Tongue (tissue), 3 donors: ENCODE measurements at places on chromosomes 1 and 21. TPM values are rescaled to one million over a fixed set of nuclear protein-coding genes. Genes with fewer than 3 reads are reported as not detected.

DNA sequence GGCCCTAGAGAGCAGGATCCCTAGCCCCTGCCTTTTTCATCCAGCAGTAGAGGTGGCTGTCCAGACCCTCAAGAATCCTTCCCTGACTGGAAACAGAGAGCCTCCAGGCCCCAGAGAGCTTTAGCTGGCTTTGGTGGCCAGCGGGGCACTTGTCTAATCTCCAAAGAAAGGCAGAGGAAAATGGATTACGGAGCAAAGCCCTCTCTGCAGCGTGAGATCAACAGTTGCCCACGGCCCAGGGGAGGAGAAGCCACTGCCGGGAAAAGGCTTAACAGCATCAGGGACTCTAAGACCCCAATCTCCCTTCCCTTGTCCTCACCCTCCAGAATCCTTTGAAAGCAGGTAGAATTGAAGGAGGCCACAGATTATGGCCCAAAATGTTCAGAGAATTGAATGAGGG lies 35.8 kb upstream of the GRIK3 start:
- DNase-seq, result no peak

DNA sequence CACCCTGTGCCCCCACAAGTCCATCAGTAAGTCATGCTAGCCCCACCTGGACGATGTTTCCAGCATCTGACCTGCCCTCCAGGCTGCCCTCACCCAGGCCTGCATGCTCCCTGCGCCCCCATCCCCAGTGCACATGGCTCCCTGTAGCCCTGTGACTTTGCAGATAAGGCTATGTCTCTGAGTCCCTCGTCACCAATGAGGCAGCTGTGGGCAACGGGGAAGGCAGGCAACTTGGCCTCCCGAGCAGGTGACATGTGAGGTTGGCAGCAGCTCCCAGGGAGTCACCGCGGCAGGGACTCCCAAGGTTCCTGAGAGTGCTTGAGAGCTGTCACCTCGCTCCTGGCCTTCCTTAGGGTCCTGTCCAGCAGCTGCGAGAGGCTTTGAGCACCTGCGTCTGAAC lies 32.4 kb upstream of the AGPAT3 start:
- no peak for DNase-seq

DNA sequence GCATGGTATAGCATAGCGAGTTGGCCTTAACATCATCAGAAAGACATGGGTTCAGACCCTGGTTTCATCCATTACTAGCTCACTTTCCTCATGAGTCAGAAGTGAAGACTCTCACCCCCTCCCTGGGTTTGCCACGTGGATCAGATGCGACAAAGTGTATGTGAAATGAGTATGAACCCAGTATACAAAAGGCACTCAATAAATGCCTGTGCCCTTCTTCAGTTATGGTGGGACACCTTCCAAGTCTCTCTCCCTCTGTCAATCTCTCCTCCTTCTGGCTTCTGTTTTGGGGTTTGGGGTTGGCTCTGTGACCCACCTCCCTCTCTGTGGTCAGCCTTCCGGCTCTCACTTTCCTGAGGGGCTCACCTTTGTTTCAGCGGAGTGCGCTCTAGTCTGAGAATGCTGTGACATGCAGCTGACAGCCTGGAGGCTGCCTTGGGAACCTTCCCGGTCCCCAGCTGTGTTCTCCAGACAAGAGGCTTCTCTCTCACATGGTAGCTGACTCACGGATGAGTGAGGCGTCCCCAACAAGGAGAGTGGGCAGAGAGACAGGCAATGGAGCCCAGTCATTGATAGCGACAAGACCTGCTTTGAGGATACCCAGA lies 155.0 kb upstream of the EDN2 start:
- DNase-seq, result peak; percentile 24

BMP8B gene
- 2.7 TPM for total RNA-seq

GRCh38 chr1:236341298-236341697 lies 52.8 kb upstream of the EDARADD start:
- no peak for DNase-seq

SMCP gene
- total RNA-seq, result not detected

DSCAM gene
- 0.41 TPM for total RNA-seq

MAGOH gene
- total RNA-seq, result 43.0 TPM

DNA sequence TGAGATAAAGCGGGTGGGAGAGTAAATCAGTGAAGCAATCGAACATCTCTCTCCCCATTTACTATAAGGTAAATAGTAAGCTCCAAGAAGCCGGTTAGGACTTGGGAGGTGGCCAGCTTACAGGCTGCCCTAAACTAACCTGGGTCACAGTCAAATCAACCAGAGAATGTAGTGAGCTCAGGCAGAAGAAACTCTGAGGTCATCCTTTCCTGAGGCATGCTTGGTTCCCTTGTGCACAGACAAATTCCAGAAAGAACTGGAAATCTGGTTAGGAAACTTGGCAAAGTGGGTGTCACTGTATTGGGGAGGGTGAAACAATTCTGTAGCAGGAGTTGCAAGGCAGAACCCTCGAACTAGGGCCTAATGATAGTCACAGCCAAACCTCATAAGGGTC lies 72.5 kb downstream of the NTMT2 start:
- no peak for DNase-seq

KCTD3 gene
- 67.5 TPM for total RNA-seq

GRCh38 chr1:153985941-153986761 lies at the start of gene RAB13:
Gene RAB13 (minus strand): TSS chr1:153986339. CDS start chr1:153986236, 103 bp downstream.
- DNase-seq, result peak; percentile 93

GRCh38 chr1:109060707-109061106 lies 15.1 kb downstream of the TAF13 start:
- DNase-seq, result no peak

DNA sequence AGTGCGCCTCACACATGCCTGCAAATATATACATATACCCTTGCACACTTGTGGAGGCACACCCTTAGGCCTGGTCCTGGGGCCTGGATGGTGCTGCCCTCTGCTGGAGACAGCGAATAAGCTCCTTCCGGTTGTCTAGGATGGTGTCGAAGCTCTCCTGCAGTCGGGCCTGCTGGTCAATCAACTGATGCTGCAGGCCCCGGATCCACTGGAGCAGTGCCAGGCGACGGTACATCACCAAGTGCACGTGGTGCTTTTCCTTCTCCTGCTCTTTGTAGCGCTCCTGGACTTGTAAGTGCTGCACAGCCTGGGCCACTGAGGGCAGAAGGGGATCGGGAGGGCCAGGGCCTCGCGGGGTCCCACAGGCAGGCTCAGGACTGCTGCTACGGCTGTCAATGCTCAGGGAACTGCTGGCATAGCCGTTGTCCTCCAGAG lies 3.1 kb downstream of the C1orf216 start:
- DNase-seq, result peak; percentile 84

- no peak for DNase-seq
These were observed 12.2 kb upstream of the RIPK4 start for GRCh38 chr21:41778930-41779600.

DNA sequence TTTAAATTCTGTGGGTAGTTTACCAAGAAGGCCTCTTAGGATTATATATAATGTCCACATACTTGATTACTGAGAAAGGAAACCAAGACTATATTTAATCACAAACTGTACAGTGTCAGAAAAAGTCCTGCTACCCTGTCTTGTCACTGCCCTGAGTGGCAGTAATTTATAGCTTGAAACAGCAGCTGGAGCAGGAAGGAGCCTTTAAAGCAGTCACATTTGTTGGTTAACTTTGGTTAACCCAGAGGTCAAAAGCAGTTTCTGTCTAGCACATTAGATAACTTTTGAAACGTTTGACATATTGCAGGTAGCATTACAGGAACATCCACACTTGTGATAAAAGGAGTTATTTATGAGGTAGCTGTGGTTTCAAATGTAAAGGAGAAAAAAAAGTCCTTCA lies 161.7 kb downstream of the ROR1 start:
- DNase-seq, result no peak

GRCh38 chr21:42142627-42143026 lies 71.5 kb downstream of the UMODL1 start:
- DNase-seq, result no peak

DNA sequence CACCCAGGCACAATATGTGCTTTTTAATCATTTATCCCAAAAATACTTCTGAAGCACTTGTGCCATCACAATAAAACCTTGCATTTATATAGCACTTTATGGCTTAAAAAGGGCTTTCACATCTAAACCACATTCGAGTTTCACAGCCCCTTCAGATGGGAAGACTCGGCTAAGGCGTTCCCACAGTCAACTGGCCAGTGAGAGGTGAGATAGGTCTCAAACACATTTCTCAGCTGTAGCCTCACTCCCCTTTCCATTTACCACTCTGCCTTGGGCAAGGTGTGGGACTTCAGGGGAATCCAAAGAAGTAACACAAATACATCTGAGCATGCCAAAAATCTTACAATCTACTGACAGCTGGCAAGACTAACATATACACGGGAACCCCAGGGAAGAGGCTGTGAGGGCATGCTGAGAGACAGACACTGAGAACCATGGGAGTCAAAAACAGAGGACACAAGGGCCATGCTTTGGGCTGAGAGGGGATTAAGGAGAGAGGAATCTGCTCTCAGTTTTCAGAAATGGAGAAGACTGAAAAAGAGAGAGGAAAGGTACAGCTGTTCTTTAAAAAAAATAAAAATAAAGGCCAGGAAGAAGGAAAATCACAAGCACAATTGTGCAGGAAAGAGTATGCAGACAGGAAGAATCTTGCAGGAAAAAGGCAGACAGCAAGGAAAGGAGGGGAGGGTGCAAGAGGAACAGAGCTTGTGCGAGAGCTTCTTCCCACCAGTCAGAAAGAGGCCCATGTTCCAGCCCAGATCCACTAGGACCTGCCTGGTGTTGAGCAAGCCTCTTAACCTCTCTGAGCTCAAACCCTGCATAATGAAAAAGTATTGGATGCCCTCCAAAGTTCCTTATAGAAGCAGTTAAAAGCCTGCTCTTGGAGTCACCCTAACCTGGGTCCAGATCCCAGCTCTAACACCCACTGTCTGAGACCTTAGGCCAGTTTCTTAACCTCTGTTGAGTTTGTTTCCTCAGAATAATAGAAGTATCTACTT lies 73.5 kb downstream of the JAK1 start:
- no peak for DNase-seq

- DNase-seq, result no peak
These were observed 233.9 kb downstream of the DISC1 start for GRCh38 chr1:231860221-231861088.

BEST4 gene
- total RNA-seq, result 0.21 TPM

DNA sequence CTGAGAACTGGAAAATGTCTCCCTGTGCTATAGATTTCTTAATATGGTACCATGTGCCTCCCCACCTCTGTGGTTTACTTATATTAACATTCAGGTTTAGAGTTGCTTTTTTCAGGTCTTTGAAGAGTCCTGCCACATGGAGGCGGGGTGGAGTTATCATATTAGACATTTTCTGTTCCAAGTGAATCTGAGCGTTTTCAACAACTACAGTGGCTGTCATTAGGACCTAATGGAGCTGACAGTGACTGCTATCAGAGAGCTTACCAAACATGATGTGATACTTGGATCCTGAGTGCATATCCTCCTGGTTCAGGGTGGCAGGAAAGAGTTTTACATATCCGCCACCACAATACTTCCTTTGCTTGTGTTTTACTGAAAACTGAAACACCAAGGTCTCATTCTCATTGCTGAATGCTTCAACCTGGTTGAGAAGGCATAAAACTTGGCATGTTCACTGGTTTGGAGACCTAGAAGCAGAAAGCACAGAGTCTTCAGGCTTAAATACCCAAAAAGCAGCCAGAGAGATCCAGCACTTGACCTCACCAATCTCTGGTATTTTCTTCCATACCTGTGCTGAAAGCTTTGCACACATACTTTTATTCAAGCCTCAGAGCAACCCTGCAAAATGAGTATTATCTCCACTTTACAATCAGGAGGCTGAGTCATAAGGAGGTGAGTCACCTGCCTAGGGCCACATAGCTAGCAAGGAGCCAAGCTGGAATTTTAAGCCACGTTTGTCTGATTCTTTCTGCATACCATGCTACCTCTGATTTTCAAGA lies 47.4 kb upstream of the OSBPL9 start:
- peak; percentile 16 for DNase-seq

DNA sequence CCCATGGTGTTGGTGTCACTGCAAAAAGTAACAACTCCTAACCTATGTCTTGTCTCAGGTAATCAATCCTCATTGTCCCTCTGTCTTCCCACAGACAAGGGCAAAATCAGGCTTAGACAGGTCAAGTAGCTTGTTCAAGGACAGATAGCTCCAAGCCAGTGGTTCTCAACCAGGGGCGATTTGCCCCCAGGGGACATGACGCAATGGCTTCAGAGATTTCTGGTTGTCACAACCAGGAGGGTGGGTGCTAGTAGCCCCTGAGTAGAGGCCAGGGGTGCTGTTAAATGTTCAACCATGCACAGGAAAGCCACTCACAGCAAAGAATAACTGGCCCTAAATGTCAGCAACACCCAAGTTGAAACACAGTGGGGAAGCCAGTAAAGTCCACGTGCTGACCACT lies 178.9 kb downstream of the RUNX1 start:
- no peak for DNase-seq

GRCh38 chr21:45818904-45819285 lies 162.7 kb upstream of the COL6A1 start:
- DNase-seq, result peak; percentile 37

GRCh38 chr1:46393510-46393909 lies 607 bp upstream of the FAAH start:
- DNase-seq, result no peak

DNA sequence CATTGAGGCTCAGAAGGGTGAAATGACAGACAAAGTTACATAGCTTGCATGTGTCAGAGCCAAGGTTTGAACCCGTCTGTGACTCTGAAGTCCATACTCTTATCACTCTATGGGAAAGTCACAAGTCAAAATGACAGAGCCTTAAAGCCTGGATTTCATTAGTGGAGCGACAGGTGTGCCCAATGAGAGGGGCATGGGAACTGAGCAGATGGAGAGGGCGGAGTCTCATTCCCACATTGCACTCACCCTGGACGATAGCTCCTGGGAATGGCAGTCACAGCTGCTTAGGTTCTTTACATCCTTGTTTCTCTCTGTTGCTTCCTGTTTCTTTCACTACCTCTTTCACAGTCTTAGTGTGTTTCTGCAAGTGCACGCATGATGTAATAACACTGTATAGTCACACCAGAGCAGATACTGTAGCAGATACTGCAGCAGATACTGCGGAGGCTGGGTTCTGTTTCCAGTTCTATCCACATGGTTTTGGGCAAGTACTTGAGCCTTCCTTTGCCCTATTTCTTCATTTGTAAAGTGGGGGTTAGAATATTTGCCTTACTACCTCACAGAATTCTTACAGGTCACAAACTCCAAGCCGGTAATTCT lies 127.2 kb downstream of the ZSCAN20 start:
- peak; percentile 79 for DNase-seq

DNA sequence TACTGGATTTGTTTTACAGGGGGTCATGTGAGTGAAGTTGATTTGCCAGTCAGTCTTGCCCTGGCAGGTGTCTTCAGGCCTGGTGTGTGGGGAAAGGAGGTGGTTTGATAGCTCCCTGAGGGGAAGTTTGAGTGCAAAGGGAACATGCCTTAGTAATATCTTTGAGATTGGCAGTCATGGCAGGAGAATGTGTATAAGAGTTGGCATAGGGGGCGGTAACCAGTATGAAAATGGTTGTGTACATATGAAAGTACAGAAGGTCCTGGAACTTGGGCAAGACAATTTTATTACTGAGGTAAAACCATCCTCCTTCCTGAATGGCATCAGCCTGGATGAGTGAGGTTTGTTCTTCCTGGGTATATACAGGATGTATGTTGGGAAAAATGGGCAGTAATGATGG lies 37.6 kb upstream of the PLA2G5 start:
- no peak for DNase-seq
